ENCODE measurements at places on chromosomes 5 and 9. TPM values are rescaled to one million over a fixed set of nuclear protein-coding genes. Genes with fewer than 3 reads are reported as not detected.

DNA sequence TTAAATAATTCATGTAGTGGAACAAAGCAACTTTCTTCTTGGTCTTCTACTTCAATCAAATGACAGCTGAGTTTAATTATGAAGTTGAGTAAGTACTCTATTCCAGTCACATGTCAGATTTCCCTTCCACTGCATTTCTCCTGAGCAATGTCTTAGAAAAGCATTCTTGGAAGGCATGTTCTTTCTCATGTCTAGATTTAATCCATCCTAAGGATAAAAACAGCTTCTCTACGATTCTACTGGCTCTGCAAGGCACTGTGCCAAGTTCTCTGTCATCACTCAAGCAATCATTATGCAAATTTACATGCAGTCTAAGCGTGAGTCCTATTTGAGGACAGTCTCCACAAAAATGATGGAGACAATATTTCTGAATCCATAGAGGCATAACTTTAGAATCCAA is 142.4 kb downstream of the YIPF5 start:
- no peak overlapping the region for H3K27ac ChIP-seq
- H3K27me3 ChIP-seq, result no peaks in the 10 kb centered on the region
- H3K36me3 ChIP-seq, result no peaks in the 10 kb centered on the region
- no peaks in the 10 kb centered on the region for H3K4me1 ChIP-seq

DNA sequence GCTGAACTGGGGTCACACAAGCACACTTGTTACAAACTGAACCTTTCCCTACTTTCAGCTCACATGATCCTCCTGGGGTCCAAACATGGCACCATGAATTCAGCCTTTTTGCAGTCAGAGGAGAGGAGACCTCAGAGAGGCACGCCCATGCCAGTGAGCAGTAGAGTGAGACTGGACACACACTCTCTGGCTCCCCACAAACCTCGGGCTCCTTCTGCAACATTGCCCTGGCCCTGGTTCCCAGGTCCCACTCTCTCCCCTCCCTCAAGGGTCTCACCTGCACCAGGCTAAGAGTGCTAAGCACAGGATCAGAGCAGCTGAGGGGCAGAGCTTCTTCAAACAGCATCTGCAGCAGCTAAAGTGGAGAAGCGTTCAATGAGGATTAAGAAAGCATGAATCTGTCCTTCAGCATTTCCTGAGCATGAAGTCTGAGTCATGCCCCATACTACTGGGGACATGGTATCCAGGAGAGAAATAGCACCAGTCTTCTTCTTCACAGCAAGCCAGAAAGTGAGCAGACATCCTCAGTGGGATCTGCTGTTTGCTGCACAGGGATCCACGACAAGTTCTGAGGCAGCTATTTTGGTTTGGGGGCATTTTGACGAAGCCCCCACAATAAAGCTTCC is 27.2 kb downstream of the SLC35A4 start:
- DNase-seq, result no peak
- H3K4me3 ChIP-seq, result no peak overlapping the region

GRCh38 chr9:37340961-37341360 is 81.5 kb upstream of the GRHPR start:
- H3K4me3 ChIP-seq, result no peak overlapping the region
- no peak for DNase-seq
- no peaks in the 10 kb centered on the region for H3K36me3 ChIP-seq
- H3K27me3 ChIP-seq, result no peaks in the 10 kb centered on the region
- H3K4me1 ChIP-seq, result no peaks in the 10 kb centered on the region

DNA sequence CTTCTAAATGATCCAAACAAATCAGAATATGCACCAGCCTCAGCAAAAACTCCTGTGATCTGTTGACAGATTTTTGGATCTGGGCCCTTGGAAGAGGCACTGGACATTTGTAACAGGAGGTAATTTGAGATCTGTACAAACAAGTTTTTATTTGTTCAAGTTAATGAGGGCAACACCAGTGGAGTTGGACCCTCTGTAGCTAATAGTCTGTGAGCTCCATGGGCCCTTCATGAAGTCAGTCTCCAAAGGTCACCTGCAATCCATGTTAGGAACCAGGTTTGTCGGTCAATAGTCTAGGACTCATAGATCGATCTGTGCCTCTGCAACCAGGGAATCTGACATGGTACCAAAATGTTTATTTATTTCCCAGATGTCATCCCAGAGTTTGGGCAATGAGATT is 40.9 kb downstream of the PAM start:
- peaks cover 34% of the 10 kb centered on the region for H3K4me1 ChIP-seq
- H3K4me3 ChIP-seq, result no peak overlapping the region
- no peaks in the 10 kb centered on the region for H3K36me3 ChIP-seq

DNA sequence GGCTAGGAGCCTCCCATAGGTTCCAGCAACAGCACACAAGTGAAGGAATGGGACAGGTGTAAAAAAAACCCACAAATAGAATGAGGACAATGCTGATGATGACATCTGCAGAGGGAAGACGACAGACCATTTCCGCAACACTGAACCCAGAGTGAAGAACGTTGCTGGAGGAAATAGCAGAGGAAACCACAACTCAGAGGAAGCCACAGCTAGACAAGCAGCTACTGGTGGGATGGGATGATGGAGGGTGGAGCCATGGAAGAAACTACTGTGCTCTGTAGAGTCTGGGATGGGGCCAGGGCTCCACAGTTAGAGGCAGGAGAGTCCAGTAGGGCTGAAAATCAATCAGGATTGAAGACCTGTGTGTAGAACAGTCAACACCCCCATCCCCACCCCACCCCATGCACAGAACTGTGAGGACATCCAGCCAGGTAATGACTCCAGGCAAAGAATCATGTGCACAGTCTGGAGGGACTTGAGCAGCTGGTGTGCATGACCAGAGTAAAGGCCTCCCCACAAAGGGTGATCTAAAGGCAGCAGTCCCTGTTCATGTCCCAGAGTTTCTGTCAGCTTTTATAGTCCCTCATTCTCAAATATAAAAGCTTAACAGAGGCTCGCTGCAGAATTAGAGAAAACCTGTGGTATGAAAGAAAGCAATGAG is 65.2 kb upstream of the SPIN1 start:
- H3K4me1 ChIP-seq, result no peaks in the 10 kb centered on the region
- no peak overlapping the region for H3K4me3 ChIP-seq
- no peak overlapping the region for H3K27ac ChIP-seq
- H3K36me3 ChIP-seq, result no peaks in the 10 kb centered on the region

DNA sequence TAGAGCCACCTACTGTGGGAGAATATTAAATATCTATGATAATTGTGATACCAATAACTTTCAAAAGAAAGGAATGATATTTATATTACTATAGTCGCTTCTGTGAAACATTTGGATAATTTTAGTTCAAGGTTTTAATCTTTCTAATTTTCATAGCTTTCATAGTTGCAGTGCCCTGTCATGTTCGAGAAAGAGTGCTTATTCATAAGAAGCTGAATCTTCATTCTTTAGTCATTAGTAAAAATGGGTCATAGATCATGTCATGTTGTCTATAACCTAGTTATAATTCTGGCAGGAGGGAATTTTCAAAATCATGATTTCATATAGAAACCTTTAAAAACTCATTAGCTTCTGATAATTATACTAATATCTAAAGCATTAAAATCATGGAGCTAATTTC is 685.6 kb downstream of the CETN3 start:
- peaks cover 8% of the 10 kb centered on the region for H3K4me1 ChIP-seq
- H3K36me3 ChIP-seq, result no peaks in the 10 kb centered on the region
- H3K27ac ChIP-seq, result no peak overlapping the region
- DNase-seq, result no peak
- H3K4me3 ChIP-seq, result no peak overlapping the region

DNA sequence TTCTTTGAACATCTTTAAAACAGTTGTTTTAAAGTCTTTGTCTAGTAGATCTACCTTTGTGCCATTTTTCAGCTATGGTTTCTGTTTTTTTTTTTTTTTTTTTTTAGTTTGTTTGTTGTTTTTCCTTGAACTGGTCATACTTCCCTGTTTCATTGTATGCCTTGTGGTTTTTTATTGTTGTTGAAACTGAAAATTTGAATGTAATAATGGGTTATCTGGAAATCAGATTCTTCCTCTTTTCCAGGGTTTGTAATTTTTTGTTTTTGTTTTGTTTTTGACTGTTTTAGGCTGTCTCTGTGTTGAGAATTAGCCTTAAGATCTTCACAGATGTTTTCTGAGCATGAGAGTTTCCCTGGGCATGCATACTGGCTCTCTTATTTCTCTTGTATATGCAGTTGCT is 269.6 kb upstream of the DAP start:
- H3K27me3 ChIP-seq, result no peaks in the 10 kb centered on the region
- H3K4me3 ChIP-seq, result no peak overlapping the region
- DNase-seq, result no peak
- H3K36me3 ChIP-seq, result no peaks in the 10 kb centered on the region
- H3K4me1 ChIP-seq, result no peaks in the 10 kb centered on the region
- H3K27ac ChIP-seq, result no peak overlapping the region

- no peak overlapping the region for H3K4me3 ChIP-seq
- no peak overlapping the region for H3K27ac ChIP-seq
- DNase-seq, result no peak
- H3K4me1 ChIP-seq, result peaks cover 10% of the 10 kb centered on the region
Measured at GRCh38 chr9:125183561-125183960, 6.0 kb downstream of the PPP6C start.

DNA sequence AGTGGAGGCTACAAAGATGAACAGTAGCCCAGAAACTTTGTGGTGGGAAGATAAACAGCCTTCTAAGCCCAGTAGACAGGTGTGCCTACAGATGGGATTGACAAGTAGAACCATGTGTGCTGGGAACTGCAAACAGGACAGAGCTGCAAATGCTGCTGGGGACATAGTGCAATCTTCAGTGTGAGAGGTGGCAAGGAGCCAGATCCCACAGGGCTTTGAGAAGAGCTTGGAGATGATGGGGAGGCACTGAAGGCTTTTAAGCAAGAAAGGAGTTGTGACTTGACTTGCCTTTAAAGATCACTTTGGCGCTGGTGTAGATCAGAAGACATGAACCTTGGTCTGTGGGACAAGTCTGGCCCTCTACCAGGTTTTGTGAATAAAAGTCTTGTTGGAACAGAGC is 675.2 kb downstream of the ACTL7B start:
- H3K27ac ChIP-seq, result no peak overlapping the region
- no peak for DNase-seq
- H3K36me3 ChIP-seq, result no peaks in the 10 kb centered on the region
- no peak overlapping the region for H3K4me3 ChIP-seq
- peaks cover 14% of the 10 kb centered on the region for H3K4me1 ChIP-seq

The PCDHGC4 gene
- 0.21 TPM for total RNA-seq
